Stimulated activated CD8-positive, alpha-beta memory T cell treated with anti-CD3 and anti-CD28 coated beads, Interleukin-4, amount 100 ng/mL, for 1 hour (primary cell): ENCODE measurements at places on chromosomes 5 and 9.

- no peak for DNase-seq
Measured at GRCh38 chr5:87845734-87846133, 422.9 kb downstream of the TMEM161B start.

GRCh38 chr5:15385553-15385952, 114.4 kb upstream of the FBXL7 start:
- no peak for DNase-seq

DNA sequence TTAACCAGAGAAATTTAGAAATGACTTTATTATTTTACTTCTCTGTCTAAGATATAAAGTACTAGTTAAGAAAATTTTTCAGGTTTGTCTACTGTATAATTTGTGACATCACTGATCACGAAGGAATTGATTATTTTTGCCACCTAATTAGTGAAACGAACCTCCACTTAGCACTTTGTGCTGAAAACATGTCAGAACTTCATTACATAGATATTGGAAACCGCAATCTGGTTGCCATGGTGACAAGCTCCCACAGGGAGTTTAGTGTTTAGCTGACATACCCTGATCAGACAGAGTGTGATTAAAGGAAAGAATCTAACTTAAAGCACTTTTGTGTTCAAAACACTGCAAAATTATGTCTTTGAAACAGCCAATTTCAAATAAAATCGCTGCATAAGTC, 668.4 kb upstream of the CCNG1 start:
- DNase-seq, result no peak

DNA sequence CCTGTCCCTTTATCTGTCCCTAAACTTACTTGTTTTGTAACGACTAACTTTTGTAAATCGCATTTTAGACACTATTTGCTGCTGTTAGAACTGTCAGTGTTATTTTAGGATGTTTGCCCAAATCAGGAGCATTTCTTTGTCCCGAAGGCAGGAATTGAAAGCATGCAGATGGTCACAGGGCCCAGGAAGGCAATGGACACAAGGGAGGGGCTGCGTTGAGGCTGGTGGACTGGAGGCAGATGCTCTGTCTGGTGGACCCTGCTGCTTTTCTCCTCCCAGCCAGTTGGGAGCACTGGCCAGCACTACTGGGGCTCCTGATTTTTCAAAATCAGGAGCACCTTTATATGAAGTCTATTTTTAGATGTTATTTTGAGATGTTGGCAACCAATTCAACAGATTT, 31.7 kb downstream of the DOCK2 start:
- no peak for DNase-seq

DNA sequence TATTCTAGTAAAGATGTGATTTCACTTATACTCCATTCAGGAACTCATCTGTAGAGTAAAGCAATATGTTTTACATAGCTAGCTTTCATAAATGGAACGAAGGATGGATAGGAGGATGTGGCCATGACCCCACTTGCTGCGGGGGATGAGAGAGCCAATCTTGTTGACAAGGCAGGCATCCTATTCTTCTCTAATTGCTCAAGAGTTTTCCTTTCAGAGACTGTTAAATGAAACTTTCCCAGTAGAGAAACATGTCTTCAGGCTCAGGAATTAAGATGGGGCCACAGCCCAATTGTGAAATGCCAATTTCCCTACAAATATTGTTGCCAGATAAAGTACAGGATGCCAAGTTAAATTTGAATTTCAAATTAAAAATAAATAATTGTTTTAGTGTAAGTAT, 196.2 kb upstream of the TUT7 start:
- DNase-seq, result no peak

DNA sequence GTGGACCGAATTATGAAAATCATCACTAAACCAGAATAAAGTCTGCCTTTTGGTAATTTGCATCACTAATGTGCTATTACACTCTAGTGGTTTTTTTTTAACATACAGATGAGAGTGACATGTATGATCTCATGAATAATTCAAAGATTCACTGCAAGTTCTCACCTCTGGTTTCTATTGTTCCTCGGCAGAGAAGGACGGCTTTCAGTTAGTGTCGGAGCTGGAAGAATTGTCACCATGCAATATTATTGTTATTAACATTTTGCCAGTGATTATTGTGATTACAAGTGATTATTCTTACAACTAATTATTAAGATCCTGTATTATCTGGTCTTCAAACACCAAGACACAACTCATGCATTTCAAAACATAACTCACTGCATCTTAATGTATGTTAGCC, 366.6 kb upstream of the RPS23 start:
- no peak for DNase-seq

GRCh38 chr9:108456903-108457302, 398.9 kb downstream of the ACTL7B start:
- DNase-seq, result no peak

DNA sequence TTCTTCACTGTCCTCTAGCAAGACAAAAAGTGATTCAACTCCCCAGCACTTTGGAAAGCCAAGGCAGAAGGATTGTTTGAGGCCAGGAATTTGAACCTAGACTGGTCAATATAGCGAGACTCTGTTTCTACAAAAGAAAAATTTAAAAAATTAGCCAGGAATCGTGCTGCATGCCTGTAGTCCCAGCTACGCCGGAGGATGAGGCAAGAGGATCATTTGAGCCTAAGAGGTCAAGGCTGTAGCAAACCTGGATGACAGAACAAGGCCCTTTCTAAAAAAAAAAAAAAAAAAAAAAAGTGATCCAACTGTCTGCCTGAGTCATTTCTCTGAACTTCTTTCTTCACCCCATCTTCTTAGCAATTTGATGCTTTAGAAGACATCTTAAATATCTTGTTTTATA, 12.4 kb downstream of the ITGA2 start:
- no peak for DNase-seq

- DNase-seq, result no peak
Measured at GRCh38 chr9:121902461-121903135, 190.5 kb downstream of the TTLL11 start.

DNA sequence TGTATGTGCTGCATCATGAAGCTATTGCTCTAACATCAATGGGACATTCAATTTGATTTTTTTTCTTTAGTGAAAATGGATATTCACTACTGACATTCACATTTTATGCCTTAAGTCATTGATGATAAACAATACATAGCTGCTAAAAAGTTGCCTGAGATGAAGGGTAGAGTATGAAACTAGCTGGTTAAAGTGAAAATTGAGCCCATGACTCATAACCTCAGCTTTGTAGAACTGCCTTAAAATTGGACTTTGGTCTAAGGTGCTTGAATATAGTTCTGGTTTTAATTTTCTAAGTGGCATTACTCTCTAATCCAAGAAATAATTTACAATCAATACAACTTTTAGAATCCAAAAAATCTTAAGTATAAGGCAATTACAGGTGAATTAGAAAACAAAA, 740.4 kb upstream of the RIOK2 start:
- DNase-seq, result no peak

DNA sequence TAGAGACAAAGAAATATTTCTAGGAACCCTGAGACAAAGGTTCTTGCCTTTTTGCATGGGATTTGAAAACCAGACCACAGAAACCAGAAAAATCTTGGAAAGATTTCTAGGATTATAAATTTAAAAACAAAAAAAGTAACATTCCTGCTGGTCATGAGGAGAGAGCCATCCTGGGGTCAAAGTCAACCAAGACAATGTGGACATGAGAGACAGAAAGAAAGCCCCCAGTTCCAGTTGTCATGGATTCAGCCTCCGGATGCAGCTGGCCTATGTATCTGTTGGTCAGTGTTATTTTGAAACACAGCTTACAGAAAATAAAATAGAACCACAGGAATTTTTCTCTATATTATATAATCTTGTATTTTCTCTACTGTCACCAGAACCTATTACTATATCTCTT, 24.4 kb upstream of the RGMB start:
- DNase-seq, result no peak

GRCh38 chr9:75432386-75432785, 344.1 kb downstream of the OSTF1 start:
- no peak for DNase-seq

- DNase-seq, result no peak
Measured at GRCh38 chr5:61410811-61411210, 78.8 kb downstream of the ZSWIM6 start.

GRCh38 chr9:120383611-120383998, 196.4 kb downstream of the CDK5RAP2 start:
- no peak for DNase-seq

GRCh38 chr9:114775981-114776380, 29.9 kb downstream of the TNFSF15 start:
- no peak for DNase-seq

- no peak for DNase-seq
Measured at GRCh38 chr9:134303601-134304000, 22.7 kb upstream of the RXRA start.

DNA sequence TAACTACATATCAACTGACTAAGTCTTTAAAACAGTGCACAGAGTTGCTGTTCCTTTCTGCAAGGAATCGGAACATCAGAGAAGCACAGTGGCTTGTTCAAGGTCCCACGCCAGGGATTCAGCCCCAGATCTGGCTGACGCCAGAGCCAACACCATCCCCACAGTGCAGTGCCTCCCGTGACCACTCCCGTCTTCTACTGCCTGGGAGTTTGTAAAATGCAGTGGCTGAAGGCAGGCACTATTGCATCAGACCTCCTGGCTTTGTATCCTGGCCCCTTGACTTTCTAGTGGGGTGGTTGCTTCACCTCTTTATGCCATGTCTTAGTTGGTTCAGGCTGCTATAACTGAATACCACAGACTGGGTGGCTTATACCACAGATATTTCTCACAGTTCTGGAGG, 131.0 kb downstream of the NSG2 start:
- DNase-seq, result no peak

DNA sequence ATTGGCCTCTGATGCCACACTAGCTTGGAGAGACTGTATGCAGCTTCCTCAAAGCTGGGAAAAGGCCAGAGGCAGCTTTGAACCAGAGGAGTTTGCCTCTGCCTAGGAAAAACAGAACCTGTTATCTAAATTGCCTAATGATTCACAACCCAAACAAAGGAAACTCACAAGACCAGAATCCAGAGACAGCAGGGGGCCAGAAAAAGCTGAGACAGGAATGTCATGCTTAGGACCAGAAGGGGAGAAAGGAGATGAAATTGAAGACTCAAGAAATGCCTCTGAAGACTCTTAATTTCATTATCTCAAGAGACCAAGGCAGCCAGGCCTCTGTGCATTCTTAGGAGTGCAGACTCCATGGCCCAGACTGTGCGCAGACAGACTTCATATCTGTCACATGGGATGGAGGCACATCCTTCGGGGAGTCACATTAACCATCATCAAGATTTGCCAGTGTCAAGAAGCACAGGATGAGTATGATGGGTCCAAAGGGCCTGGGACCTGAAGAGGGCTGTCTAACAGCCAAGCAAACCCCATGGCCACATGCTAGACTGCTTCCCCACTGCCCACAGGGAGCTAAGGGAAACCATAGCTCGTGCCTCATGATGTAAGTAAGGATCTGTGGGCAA, 57.3 kb downstream of the ARSB start:
- no peak for DNase-seq

DNA sequence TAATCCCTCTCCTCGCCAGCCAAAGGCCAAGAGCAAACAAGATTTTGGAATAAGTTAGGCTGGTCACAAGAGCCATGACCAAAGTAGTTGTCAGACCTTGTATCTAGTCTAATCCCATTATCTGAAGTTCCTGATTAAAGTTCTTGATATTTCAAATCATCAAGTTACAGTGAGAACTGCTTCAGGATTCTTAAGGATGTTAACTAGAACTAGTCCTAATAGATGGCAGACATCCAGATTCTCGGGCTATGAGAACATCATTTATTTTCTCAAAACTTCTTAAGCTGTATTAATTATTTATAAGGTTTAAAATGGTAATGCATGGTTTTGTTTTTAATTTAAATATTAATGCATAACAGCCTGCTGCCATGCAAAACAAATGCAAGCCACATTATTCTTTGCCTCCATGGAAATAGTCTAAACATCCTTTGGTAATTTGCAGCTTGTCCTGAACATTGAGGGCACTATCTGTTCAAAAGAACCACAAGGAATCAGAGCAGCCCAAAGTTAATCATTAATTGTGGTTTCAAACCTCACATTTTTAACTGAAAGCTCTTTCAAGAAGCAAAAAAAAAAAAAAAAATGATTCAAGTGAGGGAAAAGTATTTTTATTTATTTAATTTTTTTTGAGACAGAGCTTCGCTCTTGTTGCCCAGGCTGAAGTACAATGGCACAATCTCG, 95.1 kb downstream of the TTC39B start:
- no peak for DNase-seq

DNA sequence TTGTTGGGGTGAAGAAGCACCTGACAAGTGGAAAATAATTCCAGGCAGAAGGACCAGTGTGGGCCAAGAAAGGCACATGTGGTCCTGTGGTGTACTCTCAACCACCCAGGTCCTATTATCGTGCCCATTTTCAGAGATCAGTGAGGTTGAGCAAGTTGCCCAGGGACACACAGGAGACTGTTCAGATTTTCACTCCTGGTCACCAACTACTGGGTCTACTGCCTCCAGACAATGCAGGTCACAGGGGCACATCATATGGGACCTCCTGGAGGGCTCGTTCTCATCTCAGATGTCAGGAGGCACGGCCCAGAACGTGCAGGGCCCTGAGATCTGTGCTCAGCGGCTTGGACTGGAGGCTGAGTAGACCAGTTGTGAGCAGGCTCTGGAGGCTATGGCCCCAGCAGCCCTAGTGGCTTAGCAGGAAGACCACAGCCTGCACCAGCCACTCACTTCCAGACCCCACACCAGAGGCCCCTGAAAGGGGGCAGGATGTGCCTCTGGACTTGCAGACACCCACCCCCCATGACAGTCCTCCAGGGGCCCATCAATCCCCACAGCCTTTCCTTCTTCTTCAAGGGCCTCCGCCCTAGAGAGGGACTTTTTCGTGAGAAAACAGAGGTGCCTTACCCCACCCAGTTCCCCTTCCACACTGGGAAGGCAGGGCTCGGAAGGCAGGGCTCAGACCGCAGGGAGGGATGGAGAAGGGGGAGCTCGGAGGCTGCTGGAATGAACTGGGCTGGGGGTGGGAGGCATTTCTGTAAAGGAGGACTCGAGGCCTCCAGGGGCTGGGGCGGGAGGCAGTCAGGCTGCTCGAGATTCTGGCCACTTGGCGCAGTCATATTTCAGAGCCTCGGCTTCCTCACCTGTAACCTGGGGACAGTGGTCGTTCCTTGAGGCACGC, 82.7 kb upstream of the NEURL1B start:
- no peak for DNase-seq

- no peak for DNase-seq
Measured at GRCh38 chr5:42985129-42986037, 54.7 kb downstream of the ANXA2R start.

DNA sequence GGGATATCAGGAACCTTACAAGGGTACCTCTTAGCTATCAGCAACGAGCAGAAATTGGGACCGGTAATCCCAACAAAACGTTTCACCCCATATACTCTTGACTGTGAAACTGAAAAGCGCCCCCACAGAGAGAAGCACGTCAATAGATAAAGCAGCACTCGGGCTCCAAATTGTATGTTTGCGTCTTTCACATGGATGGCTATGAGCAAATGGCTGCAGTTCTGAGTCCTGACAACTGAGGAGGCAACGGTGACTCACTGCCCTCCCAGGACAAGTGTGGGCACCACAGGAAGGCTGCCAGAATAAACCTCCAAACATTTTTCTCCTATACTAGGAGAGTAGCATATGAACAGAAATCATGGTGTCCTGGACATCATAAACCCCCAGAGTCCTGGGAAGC, 36.6 kb downstream of the SEMA4D start:
- no peak for DNase-seq
